ENCODE measurements at places on chromosomes 11 and 22. TPM values are rescaled to one million over a fixed set of nuclear protein-coding genes. Genes with fewer than 3 reads are reported as not detected.

The ACTN3 gene
- 0.10 TPM for total RNA-seq

The STIP1 gene
- total RNA-seq, result 213 TPM

The LRRN4CL gene
- total RNA-seq, result 0.08 TPM

The PLEKHA7 gene
- total RNA-seq, result 56.2 TPM

The CLCF1 gene
- total RNA-seq, result 34.8 TPM

The GAB2 gene
- 5.5 TPM for total RNA-seq

The ABCG4 gene
- total RNA-seq, result 0.33 TPM

The ARHGAP32 gene
- total RNA-seq, result 4.4 TPM
